ENCODE measurements at places on chromosomes 12 and 14.

GRCh38 chr14:97301931-97302559, 504.9 kb downstream of the VRK1 start:
- no peak for DNase-seq

GRCh38 chr14:94542111-94542810, 19.0 kb upstream of the SERPINA4 start:
- DNase-seq = no peak

DNA sequence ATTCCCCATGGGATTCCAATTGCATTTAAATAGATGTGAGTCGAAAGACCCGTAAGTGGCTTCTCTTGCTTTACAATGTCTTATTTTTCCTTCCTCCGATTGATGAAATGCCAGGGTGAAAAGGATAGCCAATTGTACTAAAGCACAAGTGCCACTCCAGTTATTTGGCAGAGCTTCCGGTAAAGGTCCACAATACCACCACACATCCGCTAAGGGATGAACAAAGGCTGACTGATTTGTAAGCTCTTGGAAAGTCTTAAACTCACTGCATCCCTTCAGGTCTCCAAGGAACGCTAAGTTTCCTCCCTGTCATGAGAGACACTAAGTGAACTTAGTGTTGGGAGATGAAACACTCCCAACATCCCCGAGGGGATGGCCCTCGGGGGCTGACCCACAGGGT, 21.2 kb upstream of the RNASE1 start:
- no peak for DNase-seq

DNA sequence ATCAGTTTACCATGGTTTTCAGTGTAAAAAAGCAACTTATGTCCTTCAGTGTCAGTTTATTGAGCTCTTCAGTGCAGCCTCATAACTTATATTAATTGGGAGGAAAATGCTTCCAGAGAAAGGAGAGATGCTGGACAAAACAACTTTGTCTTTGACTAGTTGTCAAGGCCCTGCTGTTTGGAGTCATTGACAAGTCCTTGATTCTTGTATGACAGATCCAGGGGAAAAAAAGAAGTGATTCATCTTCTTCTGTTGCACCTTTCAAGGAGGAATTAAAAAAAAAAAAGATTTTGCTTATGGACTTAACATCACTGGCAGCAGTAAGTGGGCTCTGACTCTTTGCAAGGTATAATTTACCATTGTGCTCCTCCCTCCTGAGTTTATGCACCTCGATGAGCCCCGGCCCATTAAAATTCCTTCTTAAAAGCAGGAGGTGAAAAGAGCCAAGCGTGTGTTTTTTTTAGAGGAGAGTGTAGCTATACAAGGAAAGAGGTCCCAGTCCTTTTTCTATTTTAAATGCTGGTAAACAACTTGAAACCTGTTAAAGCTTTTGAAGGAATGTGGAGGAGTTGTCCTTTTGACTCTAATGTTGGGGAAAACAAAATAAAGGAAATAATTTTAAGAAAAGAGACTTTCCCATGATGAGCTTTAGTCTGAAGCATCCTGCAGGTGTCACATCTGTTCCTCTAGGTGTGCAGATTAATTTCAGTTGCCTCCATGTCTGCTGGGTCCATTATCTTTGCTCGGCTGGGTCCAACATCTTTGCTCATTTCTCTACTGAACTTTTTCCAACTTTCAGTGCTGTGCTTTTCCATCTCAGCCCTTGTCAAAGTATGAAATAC, 431.6 kb downstream of the RAD51B start:
- DNase-seq = no peak

- peak; percentile 52 for DNase-seq
These were observed 20.3 kb downstream of the PRICKLE1 start for GRCh38 chr12:42568952-42569915.

DNA sequence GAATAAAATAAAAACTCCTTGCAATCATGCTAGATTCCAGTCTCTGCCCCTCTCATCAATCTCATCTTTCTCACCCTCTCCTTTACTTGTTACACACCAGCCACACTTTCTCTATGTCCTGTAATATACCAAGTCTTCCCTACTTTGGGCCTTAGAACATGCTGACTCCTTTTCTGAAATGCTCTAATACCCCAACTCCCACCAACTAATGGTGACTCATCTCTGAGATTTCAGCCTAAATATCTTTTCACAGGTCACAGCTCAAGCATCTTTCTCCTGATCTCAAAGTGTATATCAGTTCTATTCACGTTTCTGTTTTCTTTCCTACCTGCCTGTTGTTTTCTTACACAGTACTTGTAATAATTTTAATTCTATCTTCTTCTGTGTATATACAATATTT, 378.9 kb upstream of the PRICKLE1 start:
- no peak for DNase-seq

- DNase-seq = no peak
These were observed 37.0 kb downstream of the GPR137C start for GRCh38 chr14:52589646-52590045.

DNA sequence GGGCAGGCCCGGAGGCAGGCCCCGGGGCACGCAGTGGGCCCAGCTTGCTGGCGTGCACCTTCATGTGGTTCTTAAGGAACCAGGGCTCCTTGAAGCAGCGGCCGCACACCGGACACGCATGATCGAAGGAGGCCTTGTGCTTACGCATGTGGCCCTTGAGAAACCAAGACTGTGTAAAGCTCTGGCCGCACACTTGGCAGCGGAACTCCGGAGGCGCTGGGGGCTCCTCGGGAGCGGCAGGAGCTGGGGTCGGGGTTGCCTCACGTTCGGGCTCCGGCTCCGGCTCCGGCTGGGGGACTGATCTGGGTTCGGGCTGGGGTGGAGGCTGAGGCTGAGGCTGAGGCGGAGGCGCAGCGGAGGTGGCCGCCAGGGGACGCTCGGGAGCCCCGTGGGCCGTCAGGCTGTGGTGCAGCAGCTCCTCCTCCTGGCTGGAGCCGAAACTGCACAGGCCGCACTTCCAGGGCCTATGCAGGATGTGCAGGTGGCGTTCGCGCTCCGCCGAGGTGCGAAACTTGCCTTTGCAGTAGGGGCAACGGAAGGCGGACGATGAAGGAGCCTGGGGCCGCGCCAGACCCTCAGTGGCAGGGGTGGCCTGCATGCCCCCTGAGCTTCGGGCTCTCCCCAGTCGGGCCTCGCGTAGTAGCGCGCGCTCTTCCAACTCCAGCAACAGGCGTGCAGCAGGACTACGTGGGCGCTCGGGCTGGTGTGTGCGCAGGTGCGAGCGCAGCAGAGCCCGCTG, 6.0 kb downstream of the ZNF219 start:
- DNase-seq = peak; percentile 87

DNA sequence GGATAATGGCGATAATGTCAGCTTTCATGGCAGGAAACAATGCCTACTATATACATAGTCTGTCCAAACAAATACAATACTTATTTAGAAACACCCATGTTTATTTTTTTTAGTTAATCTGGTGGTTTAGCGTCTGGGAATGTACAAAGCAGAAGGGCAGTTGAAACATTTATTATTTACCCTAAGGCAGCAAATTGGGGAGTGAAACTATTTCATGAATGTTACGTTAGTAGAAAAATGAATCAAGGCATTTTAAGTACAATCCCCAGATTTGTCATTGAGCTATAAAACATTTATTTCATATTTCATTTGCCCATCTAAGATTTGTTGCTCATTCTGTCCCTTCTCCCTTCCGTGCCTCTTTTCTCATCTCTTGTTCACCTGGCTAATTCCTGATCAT, 87.1 kb upstream of the ATF1 start:
- DNase-seq = no peak

DNA sequence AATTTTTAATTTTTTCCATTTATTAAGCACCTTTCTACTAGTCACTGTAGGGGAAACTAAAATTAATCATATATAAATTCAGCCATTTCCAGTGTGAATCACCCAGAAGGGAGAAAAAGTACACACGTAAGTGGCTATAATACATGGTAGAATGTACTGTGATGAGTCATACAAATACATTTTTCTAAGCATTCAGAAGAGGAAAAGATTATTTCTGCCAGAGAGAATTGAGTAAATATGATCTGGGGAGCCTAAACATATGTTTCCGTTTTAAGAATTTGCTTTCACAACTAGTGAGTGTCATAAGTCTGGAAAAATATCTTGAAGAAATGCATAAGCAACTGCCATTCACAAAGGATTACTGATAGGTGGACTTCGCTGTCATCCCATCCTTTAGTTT, 102.8 kb downstream of the TGFB3 start:
- DNase-seq = peak; percentile 57

DNA sequence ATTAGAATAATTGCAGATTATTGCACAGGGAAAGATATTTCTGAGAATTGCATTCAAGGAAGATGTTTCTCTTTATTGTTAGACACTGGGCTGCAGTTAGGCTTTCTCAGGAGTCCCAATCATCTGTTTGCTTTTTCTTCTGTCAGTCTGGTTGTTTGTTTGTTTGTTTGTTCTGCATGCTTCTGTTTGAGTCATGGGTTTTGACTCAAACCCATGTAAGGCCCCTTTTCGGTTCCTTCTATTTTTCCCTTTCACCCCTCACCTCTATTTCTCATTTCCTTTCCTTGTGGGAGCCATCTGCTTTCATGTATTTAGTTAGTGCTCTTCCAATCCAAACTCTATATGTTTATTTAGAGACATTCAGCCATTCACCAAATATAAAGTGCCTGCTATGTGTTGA, 25.1 kb upstream of the CISTR start:
- no peak for DNase-seq
